ENCODE measurements at places on chromosomes 3 and 15. TPM values are rescaled to one million over a fixed set of nuclear protein-coding genes. Genes with fewer than 3 reads are reported as not detected.

Gene CNTN4
- total RNA-seq = 0.51 TPM

Gene ARHGEF26
- 1.3 TPM for total RNA-seq

Gene TNIK
- 39.3 TPM for total RNA-seq

Gene EDEM1
- total RNA-seq = 23.6 TPM

DNA sequence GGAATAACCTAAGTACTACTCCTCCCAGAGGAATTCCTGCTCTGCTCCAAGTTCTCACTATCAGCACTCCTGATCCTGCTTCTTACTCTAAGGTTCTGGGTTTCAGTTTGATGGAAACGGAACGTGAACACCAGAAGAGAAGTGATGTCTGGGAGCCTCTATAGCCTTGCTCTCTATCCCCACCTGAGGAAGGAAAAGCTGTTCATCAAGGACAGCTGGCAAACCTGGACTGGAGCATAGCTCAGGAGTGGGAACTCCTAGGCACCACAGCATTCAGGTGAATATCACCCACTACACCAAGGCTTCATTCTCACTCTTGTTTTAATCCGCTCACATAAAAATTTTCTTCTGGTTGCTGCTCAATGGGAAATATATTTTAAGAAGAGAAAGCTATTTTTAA, 13.0 kb upstream of the CADPS start:
- DNase-seq = no peak

GRCh38 chr15:63888146-63888545, 54.4 kb upstream of the HERC1 start:
- DNase-seq = no peak

DNA sequence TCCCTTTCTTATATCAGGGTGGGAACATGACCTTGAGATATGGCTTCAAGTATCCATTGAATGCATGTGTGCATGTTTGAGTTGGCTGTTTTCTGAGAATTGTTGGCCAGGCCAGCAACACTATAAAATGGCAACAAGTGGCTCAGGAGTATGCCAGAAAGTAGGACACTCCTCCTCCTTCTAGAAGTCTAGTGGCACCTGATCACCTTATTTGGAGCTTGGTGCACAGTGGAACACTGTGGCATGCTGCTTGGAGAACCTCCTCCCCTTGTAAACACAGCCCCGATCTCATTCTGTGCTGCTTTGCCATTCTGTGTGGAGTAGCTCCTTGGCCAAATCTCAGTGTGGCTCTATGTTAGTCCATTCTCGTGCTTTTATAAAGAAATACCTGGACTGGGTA, 114.8 kb upstream of the NDN start:
- no peak for DNase-seq

- DNase-seq = no peak
These were observed 95.2 kb downstream of the KBTBD8 start for GRCh38 chr3:67093305-67093704.

DNA sequence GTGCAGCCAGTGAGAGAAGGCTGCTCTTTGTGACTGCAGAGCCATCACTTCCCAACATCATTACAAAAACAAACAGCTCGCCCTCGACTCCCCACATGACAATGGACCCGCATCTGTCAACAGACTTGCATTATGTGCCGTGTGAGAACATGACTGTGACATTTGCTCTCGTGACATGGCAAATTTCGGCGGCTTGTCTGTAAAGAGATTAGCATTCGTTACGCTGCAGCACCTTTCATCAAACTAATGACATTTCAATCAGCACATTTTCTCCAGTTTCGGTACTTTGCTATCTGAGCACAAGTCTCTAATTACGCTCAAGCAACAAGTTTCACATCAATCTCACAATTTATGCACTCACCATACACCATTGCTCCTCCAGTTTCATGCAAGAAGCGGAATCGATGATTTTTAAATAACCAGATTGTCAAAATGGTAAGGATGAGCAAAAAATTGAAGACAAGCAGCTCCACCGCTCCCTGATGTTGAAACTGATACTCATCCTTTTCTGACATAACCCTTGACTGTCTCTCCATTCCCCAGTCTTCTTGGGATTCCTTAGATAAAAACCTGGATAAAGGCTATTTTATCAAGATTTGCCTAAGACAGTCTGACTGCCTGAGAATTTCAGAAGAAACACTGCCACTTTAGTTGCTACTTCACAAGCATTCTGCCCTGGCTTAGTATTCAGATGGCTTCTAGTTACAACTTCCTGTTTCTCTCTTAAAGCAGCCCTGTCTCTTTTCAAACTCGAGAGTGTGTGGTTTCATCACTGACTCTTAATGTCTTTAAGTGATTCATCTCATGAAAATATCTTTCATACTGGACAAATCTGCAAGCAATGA, at the start of gene SLC9A9:
TSS of gene SLC9A9 (minus strand) at position 682 of the 845 bp plus-strand sequence. CDS start at position 536, 146 bp downstream.
- DNase-seq = peak; percentile 85

- DNase-seq = no peak
These were observed 96.1 kb downstream of the KBTBD8 start for GRCh38 chr3:67094167-67094566.

DNA sequence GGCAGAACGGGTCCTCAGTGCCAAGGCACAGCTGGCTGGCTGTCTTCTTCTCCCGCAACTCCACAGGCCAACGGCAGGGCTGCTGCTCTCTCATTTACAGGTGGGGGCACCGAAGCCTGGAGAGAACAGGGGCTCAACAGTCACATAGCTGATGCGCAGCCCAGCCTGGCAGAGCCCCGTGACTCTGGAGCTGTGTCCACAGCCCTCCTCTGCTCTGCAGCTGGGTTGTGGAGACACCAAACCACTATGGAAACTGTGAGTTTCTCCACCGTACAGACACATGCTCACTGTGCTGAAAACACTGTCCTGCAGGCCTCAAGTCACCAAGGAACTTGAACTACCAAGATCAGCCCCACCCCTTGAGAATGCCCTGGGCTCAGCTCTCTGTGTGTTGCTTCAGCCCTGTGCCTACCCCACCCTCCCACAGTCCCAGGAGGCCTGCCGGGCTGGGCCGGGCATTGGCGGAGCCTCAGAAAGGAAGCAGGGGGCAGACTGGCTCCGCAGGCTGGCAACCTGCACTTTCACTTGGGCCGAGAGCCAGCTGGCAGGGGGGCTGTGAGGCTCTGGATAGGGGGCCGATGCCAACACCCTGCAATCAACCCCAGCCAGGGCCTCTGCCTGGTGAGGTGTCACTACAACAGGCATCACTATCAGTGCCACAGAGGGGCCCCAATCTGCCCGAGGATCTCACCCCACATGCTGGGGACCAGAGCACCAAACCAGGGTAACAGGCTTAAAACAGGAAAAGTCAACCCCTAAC, 113.7 kb upstream of the RPL32 start:
- DNase-seq = peak; percentile 29

GRCh38 chr3:71421820-71422566, 161.5 kb downstream of the FOXP1 start:
- no peak for DNase-seq

DNA sequence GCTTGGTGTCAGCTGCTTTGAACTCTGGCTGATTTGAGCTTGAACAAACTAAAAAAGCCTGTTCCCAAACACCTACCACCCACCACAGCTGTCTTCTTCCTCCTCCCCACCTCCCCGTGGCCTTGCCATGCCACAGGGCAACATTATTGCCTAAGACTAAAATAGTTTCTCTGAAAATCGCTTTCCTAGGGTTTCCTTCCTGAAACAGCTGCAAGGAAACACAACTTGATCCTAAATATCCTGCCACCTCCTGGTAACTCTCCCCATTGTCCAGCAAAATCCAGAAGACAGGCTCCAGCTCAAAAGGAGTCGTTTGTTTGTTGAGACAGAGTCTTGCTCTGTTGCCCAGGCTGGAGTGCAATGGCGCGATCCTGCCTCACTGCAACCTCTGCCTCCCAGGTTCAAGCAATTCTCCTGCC, 193.9 kb upstream of the TPM1 start:
- DNase-seq = peak; percentile 40

GRCh38 chr15:95091444-95091843, 860.1 kb downstream of the MCTP2 start:
- no peak for DNase-seq

DNA sequence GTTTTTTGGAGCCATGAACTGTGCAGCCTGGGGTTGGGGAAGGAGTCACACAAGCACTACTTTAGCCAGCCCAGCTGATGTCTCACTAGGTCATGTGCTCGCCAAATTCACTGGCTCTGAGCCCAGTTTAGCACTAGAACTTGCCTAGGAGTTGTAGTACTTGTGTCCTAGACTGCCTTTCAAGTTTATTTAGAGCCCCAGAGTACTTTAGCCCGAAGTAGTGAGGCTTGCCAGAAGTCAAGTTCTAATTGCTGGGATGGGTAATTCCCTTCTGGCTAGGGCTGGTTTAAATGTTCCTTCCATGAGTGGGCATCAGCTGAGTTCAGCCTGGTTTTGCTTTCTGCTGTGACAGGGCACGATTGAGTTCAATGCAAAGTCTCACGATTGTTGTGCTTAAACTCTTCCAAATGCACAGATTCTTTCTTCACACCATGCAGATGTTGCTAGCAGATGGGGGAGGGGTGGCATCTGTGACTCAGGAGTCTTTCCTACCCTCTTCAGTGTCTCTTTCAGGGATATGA, 228.2 kb upstream of the ZPLD1 start:
- DNase-seq = peak; percentile 76

GRCh38 chr15:40829115-40829514, 607 bp upstream of the PPP1R14D start:
- no peak for DNase-seq

- DNase-seq = peak; percentile 83
These were observed 30.3 kb upstream of the C15orf39 start for GRCh38 chr15:75171408-75171807.

DNA sequence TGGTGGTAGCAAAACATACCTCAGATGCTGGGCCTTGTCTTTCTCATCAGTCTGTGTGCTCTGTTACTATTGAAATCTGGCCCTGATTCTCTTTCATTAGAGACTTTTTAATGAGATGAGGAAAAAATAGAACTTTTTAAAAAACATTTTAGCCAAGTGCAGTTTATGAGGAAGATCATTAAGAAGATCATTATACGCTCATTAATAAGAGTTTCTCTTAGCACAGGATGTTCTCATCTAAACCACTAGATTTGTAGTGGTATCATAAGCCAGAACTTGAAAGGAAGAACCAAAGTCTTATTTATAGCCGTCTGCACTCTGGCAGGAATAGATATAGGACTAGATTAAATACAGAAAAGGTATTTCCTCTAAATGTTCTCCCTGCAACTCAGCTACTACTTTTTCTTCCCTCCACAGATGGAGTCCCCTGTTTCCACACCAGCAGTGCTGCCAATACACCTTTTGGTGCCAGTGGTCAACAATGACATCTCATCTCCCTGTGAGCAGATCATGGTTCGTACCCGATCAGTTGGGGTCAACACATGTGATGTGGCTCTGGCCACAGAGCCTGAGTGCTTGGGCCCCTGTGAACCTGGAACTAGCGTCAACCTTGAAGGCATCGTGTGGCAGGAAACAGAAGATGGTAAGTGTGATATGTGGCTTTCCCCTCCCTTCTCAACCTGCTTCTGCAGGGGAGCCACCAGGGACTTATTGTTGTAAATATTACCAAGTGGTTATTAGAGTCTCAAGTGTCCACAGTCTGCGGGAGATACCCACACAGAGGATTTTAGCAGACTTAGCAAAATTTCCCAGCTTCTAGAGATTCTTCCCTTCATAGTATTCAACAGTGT, 152.8 kb downstream of the RBPMS2 start:
- no peak for DNase-seq

GRCh38 chr3:128442070-128442469, 24.6 kb downstream of the DNAJB8 start:
- DNase-seq = no peak

GRCh38 chr15:22253676-22254408, 173.5 kb downstream of the OR4M2 start:
- DNase-seq = no peak

DNA sequence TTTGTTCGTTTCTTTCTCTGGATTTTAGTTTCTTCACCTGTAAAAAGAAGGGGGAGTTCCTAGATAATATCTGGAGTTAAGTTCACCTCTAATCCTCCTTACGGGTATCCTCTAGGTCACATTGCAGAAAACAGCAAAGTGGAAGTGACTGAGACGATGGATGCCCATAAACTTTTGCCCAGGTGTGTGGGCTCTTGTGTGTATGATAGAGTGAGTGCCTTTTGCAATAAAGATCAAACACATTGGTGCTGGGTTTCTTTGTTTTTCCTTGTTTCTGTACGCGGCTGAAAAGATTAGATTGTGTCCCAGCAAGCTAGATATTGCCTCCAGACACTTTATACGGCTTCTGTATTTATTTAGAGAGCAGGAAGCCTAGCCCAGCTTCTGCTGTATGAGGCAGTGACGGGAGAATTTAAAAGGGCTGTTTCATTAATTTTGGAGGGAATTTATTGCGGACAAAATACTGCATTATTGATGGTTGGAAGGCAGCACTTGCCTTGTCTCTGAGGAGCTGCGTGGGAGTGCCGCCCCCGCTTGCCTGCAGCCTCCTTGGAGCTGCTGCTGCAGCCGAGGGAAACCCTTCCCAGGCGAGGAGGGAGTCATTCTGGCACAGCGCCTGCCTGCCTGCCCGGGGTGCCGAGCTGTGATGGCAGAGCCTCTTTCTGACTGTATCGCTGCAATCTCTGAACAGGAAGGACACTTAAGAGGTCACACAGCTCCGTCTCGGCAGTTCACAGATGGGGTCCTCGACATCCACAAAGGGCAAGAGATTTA, 38.5 kb downstream of the PYDC2 start:
- DNase-seq = peak; percentile 59

DNA sequence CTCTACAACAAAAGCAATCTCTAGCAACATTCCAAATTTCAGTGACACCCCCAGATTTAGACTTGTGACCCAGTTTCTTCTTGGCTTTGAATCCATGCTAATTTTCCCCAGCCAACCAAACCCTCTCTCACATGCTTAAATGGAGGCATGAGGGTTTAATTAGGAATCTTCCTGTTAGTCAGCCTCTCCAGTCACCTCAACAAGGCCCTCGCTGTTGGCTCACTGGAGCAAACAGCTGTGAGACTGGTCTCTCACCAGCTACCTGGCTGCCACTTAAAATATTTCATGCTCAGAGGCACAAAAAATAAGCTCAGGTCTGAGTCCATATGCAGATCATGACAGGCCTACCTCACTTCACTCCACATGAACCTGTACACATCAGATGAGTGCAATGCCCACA, 630.4 kb upstream of the ADAMTS9 start:
- DNase-seq = no peak

DNA sequence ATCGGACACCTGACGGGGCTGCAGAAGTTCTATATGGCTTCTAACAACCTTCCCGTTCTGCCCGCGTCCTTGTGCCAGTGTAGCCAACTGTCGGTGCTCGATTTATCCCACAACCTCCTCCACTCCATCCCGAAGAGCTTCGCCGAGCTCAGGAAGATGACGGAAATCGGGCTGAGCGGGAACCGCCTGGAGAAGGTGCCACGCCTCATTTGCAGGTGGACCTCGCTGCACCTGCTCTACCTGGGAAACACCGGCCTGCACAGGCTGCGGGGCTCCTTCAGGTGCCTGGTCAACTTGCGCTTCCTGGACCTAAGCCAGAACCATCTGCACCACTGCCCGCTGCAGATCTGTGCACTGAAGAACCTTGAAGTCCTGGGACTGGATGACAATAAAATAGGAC, 9.8 kb upstream of the LRRC34 start:
- DNase-seq = no peak

DNA sequence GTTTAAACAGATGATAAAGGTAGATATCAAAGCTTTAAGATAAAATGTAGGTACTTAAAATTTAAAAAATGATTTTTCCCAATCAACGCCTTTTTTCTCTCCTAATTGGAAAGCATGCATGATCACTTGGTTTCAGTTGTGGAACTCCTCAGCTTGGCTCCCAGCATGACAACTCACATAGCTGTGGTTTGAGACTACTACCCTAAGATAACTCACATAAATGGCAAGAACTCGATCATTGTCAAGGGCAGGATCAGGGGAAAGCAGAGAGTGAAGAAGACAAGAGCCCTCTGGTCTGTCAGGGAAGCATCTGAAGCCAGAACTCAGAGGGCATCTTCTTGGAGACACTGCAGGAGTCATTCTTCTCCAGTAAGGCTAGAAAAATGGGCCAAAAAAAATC, 516.7 kb downstream of the NTRK3 start:
- DNase-seq = no peak

Data from fibroblast of lung (primary cell).